ENCODE measurements at places on chromosomes 2 and 18.

GRCh38 chr2:14982790-14983189 lies 350.3 kb downstream of the LRATD1 start:
- DNase-seq = no peak

DNA sequence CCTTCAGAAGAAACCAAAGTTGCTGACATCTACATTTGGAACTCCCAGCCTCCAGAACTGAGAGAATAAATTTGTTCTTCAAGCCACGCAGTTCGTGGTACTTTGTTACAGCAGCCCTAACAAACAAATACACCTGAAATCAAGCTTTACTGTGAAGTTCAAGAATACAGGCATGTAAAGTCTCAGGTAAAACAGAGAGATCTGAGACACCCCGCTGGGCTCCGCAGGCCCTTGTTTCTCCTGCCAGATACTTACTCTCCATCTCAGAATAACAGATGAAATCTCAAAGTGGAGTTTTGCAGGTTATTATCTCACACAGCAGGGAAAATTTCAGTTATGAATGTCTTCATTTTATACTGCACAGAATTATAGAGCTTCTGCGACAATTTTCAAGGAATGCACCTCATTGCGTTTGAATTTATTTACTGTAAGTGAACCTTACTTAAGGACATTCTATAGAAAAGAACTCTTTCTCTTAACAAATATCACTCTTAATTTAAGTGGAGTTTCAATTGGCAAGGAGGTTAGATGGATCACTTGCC lies 492.4 kb upstream of the LRATD1 start:
- DNase-seq = no peak

GRCh38 chr2:1784986-1785617 lies 40.8 kb upstream of the PXDN start:
- no peak for DNase-seq

- no peak for DNase-seq
These were observed 81.2 kb upstream of the TXNDC2 start for GRCh38 chr18:9804517-9805104.

- DNase-seq = no peak
These were observed 17.2 kb downstream of the MAL start for GRCh38 chr2:95042472-95043271.

- DNase-seq = no peak
These were observed 65.4 kb downstream of the TTC21B start for GRCh38 chr2:165888171-165888570.

DNA sequence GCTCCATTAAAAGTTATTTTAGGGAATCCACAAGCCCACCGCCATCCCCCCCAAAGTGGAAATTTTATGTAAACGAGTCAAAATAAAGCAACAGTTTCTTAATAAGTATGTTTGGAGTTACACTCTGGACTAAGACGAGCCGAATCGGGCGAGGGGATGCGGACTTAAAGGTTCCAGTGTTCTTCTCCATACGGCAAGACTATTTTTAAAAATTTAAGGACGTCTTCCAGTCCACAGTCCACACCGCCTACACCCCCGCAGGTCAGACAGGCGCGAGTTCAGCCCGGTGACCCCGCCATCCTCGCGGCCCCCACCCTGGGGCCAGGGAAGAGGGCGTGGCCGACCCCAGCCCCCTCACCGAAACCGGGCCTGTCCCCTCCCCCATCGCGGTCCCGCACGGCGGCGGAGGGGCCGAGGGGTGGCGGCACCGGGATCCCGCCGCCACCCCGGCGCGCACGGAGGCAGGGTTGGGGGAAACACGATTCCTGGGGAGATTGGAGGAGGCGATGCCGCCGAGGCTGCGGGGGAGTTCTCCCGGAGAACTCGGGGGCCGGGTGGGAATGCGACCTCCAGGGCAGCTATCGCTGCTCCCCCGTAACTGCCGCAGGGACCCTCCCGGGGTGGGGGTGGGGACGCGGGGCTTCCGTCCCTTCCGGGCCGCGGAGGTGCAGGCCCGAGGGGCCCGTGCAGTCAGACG lies 24.5 kb upstream of the SMAD7 start:
- no peak for DNase-seq

- peak; percentile 44 for DNase-seq
These were observed 208.1 kb downstream of the KLHL29 start for GRCh38 chr2:23592898-23593751.

DNA sequence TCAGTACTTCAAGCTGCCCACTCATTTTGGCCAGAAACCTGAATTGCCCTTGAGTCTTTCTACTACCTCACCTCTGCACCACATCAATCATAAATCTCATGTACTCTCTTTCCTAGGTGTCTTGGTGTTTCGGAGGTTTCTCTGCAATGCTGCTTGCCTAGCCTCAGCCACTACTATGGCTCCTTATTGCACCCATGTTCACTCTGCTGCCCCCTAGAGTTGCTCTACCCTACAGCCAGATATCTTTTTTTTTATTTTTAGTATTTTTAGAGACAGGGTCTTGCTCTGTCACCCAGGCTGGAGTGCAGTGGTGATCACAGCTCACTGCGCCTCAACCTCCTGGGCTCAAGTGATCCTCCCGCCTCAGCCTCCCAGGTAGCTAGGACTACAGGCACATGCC lies 413.0 kb downstream of the PTPRM start:
- no peak for DNase-seq

GRCh38 chr2:23507267-23508065 lies 122.5 kb downstream of the KLHL29 start:
- no peak for DNase-seq

DNA sequence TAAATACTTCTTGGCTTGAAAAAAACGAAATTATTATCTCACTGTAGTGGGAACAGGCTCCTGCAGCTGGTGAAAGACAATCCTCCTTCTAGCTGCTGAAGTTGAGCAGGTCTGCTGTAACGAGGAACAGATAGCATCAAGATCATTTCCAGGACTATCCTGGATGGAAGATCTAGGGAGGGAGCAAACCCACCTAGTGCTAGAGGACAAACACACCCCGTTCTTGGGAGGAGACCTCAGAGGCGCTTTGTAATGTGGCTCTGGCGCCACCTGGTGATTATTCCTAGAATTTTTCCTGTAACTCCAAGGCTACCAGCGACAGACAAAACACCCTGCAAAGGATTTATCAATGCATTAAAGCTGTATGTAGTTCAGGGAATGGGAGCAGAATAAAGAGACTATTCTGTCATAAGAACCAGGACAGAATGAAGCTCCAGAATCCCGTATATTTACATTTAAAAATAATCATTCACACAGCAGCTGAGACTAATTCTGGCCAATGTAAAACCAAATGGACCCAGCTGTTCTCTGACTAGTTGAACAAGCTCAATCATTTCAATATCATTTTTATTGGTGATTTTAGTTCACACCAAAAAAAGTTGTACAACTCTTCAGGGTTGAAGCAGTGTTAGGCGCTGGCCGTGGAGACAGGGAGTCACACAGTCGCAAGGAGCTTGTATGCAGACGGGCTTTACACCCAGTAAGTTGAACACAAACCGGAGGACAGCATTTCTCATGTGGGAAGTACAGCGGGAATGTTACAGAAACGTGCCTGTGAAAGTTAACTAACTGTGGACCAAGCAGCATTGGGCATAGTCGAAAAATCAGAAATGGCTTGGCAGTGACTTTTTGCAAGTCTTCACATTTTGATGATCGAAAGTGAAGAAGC lies 290.3 kb downstream of the TRIB2 start:
- DNase-seq = peak; percentile 78

GRCh38 chr18:24446953-24447538 lies 13.4 kb upstream of the HRH4 start:
- no peak for DNase-seq

DNA sequence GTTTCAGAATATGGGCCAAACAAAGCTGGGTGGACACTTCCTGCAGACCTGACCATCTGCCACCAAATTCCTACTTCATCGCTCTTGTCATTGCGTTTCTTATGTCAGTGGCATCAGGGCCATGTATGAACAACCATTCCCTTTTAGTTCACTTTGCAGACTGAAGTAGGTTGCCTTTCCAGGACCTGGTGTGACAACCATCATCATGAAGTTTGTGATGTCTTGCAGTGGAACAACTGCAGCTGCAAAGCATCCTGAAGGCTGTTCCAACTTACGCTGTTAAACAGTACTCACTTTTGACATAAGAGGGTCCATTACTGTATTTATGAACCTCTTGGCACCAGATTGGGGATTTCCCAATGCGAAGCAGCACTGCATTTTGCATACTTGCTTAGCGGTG lies 511.6 kb downstream of the ARHGAP15 start:
- DNase-seq = no peak

- no peak for DNase-seq
These were observed 586.5 kb downstream of the EPHA4 start for GRCh38 chr2:220985561-220985960.

DNA sequence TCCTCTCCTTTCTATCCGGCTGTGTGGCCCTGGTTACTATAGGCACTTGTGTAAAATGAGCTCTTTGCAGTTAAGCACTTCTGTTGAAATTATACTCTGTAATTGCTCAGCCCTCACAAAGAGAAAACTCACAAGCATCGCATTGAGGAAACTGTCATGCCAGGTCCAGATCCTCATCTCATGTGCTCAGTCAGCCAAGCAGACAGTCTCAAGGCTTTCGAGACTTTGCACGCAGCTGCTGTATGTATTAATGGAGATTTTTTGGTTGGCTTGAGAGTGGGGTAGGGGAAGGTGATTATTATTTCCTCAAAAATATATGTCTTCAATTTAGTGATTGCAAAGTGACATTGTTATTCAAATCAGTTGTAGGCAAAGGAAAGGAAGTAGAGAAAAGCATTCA lies 33.0 kb upstream of the PHLPP1 start:
- DNase-seq = no peak

DNA sequence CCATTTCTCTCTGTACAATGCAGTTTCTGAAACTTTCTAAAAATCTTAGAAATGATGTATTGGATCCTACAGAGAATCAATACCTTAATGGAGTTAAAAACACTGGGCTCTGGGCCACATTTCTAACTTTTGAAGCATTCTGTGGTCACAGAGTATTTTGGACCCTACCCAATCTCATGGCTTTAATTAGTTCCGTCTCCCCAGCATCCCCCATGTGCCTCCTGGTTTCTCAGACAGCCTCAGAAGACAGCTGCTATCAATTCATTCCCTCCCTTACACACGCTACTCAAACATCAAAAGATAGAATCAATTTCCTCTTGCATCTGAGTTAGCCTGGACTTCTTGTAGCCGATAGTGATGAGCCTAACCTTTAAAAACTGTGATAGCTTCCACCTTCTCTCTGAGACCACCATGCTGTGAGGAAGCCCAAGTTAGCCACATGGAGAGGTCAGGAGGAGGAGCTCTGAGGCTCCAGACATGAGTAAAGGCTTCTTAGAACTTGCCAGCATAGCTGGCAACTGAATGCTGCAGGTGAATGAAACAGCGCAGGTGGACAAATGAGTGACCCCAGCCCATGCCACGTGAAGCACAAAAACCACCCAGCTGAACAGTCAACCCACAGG lies 10.4 kb downstream of the ADCY3 start:
- DNase-seq = peak; percentile 79

DNA sequence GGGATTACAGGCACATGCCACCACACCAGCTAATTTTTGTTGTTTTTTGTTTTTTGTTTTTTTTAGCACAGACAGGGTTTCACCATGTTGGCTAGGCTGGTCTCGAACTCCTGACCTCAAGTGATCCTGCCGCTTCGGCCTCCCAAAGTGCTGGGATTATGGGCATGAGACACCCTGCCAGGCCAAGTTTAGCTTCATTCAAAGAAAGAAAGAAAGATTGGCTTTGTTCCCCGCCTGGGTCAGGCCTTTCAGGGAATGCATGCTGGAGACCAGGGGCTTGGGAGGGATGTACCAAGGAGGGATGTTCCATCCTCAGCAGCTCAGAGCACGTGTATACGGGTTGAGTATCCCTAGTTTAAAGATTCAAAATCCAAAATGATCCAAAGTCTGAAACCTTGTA lies 283.0 kb downstream of the ALPK2 start:
- DNase-seq = no peak

DNA sequence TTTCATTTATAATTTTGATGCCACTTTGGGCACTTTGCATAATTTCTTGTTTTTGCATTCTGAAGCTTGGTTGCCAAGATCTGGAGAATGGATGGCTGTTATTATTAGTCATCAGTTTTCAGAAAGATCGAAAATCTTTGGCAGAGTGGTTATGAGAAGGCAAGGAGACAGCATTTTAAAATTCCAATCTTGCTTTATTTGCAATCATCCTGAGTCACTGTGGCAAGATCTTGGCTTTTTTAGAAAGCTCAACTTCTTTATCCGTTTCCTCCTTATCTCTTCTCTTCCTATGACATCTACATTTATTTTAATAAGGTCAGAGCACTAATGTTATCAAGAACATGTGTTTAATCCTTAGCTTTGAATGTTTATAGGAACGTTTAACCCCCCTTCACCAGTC lies 31.1 kb upstream of the EIF2AK3 start:
- peak; percentile 74 for DNase-seq

DNA sequence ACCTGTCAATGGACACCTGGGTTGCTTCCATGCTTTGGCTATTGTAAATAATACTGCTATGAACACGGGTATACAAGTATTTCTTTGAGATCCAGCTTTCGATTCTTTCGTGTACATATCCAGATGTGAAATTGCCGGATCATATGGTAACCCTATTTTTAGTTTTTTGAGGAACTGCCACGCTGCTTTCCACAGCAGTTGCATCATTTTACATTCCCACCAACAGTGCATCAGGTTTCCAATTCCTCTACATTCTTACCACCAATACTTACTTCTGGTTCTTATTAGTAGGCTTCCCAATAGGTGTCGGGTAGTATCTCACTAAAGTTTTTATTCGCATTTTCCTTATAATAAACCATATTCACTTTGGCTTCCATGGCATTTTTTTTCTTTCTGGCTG lies 69.6 kb downstream of the PID1 start:
- no peak for DNase-seq

GRCh38 chr18:79395761-79396404 lies at the start of gene NFATC1:
TSS of gene NFATC1 (plus strand) at chr18:79395930. CDS start at chr18:79396225, 295 bp downstream.
- DNase-seq = peak; percentile 71

- no peak for DNase-seq
These were observed 14.1 kb upstream of the CNNM3 start for GRCh38 chr2:96801786-96802595.

DNA sequence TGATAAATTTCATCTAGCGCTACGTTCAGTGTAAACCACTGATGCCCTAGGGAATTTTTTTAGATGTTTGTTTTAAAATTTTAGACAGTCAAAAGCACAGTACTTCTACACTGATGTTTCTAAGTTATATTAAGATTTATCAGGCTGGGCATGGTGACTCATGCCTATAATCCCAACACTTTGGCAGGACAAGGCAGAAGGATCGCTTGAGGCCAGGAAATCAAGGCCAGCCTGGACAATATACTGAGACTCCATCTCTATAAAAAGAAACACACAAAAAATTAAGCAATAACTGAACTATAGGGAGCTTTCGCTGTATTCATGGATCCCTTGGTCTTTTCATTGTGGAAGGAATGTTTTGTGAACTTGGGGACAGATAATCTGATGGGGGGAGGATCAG lies 50.6 kb upstream of the MAPRE2 start:
- DNase-seq = peak; percentile 83

- DNase-seq = peak; percentile 65
These were observed 446 bp upstream of the EFHD1 start for GRCh38 chr2:232632904-232633412.

DNA sequence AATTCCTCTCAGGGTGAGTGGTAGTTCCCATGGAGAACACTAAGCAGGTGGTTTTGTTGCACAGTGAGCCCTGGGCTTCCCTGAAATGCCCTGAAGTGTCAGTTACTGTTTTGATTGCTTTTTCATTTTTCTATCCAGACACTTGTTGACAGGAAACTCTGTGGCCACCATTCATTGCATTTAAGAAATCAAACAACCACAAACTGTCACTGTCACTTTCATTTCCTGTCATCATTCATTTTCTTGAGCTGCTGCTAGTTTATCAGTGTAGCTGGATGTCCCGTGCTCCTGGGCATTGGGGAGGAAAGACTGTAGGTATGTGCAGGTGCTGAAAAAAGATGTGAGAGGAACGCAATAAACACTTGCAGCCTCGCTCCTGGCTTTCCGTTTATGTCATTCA lies 891.6 kb upstream of the ZEB2 start:
- no peak for DNase-seq

All from EH (cell line).